ENCODE measurements at places on chromosomes 6 and 20.
A peak's percentile ranks its signal among the peaks of the same experiment; 100 is the strongest.

DNA sequence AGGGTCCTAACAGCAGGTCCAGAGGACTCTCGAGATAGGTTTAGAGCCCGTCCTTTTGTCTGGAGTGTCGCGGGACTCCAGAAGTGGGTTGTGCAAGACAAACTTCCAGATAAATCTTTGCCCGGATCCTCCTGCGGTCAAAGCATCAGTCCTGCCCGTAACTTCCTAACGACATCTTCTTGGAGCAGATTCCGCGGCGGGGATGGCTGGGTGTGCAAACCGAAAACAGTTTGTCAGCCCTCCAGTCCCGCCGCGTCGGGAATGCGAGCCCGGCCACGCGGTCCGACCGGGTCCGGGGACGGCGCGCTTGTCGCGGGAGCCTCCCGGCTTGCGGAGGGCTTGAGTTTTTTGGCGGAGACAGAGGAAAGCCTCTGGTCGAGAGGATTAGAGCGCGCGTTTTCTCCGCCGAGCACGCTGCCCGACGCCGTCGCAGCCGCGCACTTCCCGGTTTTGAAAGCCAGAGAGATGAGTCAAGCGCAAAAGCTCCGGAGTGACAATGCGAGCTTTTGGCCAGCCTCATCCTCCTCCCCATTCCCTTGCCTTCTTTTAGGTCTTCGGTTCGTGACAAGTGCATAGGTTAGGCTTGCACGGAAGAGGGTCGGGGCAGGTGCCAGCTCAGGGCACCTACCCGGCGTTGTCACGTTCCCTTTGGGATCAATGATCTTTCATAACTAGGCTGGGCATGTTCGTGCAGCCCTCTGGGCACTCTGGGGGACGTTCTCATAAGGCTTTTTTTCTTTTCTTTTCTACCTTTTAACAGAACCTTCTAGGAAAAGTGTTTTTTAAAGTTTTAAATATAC, 91.3 kb upstream of the PRDM1 start:
- peak; percentile 18 for DNase-seq

DNA sequence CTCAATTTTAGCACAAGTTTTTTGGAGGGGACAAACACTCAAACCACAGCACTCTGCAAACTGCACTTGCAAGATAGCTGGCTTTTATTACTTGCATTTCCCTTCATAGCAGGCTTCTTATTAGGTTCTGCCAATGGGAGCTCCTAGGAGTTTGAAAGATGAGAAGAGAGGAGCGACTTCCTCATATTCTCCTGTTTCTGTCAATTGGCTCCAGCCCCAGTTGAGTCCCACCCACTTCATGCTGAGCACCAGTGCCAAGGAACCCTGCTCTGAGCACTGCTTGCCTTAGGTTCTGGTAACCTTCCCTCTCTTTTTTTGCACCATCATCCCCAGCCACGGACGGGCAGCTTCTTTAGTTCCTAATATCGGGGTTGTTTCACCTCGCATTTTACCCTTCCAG, 67.9 kb downstream of the PSMB1 start:
- no peak for DNase-seq

- DNase-seq = no peak
Observed at GRCh38 chr20:19260412-19261090, 48.1 kb downstream of the SLC24A3 start.

DNA sequence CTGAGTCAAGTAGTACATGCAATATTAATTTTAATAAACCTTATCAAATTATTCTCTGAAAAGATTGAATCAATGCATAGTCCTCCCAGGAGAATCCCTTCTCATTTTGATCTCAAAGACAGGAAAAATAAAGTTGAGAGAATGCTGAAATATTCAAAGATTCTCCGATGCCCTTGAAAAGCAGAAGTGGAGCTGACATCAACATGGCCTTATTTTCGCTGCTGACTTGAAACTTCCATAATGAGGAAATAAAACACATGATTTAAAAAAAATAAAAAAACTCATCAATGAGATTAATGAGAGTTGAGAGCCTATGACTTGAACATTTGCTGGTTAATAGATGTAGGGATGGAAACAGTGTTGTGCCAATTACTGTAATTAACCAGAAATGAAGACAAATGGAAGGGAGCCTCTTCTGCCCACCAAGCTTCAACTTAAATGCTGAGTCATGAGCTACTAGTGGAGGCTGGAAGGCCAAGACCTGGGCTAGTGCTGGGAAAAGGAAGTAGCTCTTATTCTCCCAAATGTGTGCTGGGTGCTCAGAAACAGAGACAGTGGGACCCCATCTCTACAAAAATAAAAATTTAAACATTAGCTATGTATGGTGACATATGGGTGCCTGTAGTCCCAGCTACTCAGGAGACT, 139.9 kb downstream of the BFSP1 start:
- no peak for DNase-seq

- no peak for DNase-seq
Observed at GRCh38 chr6:93962566-93962965, 543.2 kb upstream of the EPHA7 start.

- DNase-seq = no peak
Observed at GRCh38 chr20:24692446-24693200, 223.2 kb downstream of the SYNDIG1 start.
